Substantia nigra (tissue), 51 donors: ENCODE measurements at places on chromosomes 12 and 14.

GRCh38 chr14:57491640-57492039 is 2.0 kb downstream of the CCDC198 start:
- no peak for DNase-seq

- DNase-seq = no peak
Measured at GRCh38 chr14:100534528-100535286, 52.5 kb downstream of the BEGAIN start.

- no peak for DNase-seq
Measured at GRCh38 chr14:58821421-58821820, 183.7 kb downstream of the DACT1 start.

DNA sequence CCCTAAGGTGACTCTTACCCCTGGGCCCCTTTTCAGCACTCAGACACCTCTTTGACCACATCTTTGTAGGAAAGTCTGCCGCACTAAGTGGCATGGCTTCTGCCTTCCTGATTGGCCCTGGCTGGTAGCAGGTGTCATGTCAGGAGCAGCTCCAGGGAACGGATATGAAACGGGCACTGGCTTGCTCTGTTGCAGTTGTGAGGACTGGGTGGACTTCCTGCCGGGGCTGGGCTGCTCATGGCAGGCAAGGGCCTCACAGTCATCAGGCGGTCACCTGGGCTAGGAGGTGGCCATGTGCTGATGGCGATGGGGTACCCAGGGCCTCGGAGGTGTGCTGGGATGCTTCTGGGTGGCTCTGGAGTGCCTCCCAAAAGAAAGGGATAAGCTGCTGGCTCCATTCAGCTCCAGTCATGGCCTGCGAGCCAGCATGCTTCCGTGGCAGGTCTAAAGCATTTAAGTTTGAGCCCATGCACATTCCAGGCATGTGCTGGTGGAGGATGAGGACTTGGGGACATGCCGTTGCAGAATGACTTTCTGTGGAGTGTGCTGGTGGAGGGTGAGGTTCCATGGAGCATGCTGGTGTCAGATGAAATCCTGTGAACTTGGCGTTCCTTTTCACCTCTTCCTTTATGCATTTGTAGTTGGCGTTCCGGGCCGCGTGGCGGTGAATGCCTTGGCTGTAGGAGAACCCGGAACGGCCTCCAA is 77.2 kb downstream of the EP400 start:
- no peak for DNase-seq

- DNase-seq = no peak
Measured at GRCh38 chr12:94815958-94816357, 165.6 kb upstream of the TMCC3 start.

- no peak for DNase-seq
Measured at GRCh38 chr12:57541001-57541400, 6.0 kb downstream of the DCTN2 start.
